ENCODE measurements at places on chromosomes 6 and 20.

GRCh38 chr20:62025832-62026563, 39.7 kb downstream of the TAF4 start:
- DNase-seq, result no peak

GRCh38 chr6:157673596-157673995, 149.4 kb upstream of the SNX9 start:
- DNase-seq, result no peak

- DNase-seq, result no peak
These were observed 211.0 kb upstream of the RIMS1 start for GRCh38 chr6:71675386-71675785.

GRCh38 chr6:112149236-112149635, 61.8 kb downstream of the FAM229B start:
- DNase-seq, result no peak

GRCh38 chr6:145312481-145312880, 422.8 kb downstream of the EPM2A start:
- DNase-seq, result no peak

DNA sequence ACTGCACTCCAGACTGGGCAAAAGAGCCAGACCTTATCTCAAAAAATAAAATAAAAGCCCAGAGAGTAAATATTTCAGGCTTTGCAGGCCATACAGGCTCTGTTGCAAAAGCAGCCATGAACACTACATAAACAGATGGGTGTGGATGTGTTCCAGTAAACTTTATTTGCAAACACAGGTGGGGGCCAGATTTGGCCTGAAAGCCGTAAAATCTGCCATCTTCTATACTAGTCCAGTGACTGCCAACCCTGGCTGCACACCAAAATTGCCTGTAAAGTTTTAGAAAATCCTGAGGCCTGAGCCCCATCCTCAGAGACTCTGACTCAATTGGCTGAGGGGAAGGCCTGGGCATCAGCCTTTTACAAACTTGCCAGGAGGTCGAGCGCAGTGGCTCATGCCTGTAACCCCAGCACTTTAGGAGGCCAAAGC, 103.6 kb downstream of the ZMYND8 start:
- no peak for DNase-seq

DNA sequence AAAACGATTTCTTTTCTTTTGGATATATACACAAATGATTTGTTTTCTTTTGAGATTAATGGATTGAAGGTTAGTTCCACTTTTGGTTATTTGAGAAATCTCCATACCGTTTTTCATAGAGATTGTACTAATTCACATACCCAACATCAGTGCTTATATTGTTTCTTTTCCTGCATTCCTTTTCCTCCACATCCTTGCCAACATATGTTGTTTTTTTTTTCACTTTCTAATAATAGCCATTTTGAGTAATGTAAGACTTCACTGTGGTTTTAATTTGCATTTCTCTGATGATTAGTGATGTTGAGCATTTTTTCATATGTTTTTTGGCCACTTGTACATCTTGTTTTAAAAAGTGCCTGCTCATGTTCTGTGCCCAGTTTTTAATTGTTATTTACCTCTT, 846.4 kb upstream of the EYS start:
- DNase-seq, result no peak

- DNase-seq, result no peak
These were observed 92.7 kb downstream of the PREX1 start for GRCh38 chr20:48735112-48735511.

GRCh38 chr6:3809982-3810381, 39.2 kb upstream of the FAM50B start:
- DNase-seq, result no peak

DNA sequence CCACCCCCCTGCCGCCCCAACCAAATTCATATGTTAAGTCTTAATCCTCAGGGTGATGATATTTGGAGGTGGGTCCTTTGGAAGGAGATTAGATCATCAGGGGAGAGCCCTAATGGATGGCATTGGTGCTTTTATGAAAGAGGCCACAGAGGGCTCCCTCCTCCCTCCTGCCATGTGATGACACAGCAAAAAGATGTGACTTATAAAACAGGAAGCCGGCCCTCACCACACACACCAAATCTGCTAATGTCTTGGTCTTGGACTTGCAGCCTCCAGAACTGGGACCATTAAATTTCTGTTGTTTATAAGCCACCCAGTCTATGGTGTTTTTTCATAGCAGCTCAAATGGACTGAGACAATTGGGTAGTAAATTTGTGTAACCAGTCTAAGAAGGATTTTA, 176.3 kb downstream of the ADGRG6 start:
- DNase-seq, result no peak

DNA sequence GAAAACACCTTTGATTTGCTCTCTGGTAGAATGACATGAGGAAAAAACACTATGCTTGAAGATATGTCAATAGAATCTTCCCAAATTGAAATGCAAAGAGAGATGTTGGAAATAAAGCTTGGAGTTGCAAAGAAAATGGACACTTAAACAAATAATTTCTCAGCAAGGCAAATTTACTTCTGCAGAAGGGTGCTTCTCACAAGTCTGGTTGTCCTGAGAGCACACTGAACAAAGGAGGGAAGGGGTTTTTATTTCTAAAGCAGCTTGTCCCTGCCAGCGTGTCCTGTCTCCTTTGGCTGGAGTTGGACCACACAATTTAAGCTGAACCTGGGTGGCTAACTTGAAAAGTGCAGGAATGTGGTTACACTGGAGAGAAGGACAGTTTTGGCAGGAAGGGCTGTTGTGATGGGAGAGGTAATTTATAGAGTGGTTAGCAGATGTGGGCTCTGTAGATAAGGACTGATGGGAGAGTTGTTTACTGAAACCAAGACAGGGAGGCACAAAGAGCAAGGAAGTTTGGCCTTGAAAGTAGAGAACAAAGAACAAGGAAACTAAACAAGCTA, 454.6 kb upstream of the EYS start:
- no peak for DNase-seq

- DNase-seq, result no peak
These were observed 636 bp downstream of the SRF start for GRCh38 chr6:43171707-43172103.

DNA sequence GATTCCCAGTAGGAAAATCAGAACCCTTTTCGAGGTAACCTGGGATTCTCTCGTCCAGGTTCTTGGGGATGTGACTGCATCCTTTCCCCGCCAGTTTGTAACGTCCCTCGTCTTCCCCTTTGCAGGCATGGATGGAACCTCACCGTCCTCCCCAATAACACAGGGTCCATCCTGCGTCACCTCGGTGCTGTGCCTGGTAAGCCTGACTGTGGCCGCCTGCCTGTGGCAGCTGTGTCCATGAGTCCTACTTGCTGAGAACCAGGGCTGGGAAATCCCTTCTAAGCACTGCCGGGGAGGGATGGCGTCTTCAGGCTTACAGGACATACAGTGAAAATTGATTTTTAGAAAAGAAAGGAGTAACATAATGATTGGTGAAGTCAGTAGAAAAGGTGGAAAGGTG, 155.6 kb downstream of the DTNBP1 start:
- no peak for DNase-seq

GRCh38 chr6:28816909-28817807, 106.6 kb downstream of the TRIM27 start:
- DNase-seq, result no peak

GRCh38 chr20:44566018-44566417, 16.4 kb upstream of the PKIG start:
- no peak for DNase-seq

- no peak for DNase-seq
These were observed 395.2 kb upstream of the MAP3K7 start for GRCh38 chr6:90982051-90982450.

DNA sequence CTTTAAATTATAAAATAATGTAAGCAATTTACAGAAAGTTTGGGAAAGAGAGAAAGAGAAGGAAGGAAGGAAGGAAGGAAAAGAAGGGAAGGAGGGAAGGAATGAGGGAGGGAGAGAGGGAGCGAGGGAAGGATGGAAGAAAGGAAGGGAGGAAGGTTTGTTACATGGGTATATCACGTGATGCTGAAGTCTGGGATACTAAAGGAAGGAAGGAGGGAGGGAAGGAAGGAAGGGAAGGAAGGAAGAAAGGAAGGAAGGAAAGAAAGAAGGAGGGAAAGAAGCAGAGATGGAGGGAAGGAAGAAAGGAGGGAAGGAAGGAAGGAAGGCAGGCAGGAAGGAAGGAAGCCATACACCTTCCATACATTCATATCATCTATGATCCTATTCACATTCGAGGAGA, 48.9 kb upstream of the GCM1 start:
- DNase-seq, result no peak

DNA sequence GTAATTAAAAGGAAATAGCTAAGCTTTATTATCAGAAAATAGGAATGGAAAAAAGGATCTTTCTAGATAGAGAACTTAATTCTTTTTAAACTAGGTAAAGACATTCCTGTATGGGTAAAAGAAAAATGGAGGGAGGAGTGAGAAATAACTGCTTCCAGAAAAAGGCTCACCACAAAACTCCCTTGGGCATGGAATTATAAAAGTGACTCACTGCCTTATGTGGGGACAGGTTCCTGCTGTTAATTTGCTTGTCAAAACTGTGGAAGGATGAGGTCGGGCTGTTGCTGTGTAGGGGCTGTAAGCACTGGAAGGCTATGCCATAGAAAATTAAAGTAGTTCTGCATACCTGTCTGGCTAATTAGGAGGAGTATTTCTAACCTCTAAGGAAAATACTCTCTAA, 158.7 kb downstream of the UBE3D start:
- no peak for DNase-seq

GRCh38 chr20:4109307-4109940, 94.1 kb upstream of the RNF24 start:
- DNase-seq, result no peak

- no peak for DNase-seq
These were observed 62.6 kb upstream of the ADGRB3 start for GRCh38 chr6:68572525-68572924.

DNA sequence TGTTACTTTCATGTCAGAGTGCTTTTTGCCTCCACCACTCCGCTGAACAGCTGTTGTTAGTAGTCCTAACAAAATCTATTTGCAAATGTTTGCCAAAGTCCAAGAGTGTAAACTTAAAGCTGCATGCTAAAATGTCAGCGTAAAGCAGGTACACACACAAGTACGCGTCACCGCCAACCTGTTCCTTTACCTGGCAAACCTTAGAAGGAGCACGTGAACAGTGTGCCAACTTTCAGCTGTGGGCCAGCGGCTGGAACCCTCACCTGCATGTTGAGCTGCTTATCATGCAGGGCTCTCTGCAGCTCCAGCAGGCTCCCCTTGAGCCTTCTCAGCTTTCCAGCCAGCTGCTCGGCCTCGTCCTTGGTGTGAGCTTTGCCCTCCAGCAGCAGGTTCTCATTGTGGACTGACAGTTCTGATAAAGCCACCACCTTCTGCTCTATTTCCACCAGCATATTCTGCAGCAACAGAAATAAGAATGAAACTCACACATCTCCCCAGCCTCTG, 359.3 kb downstream of the SYNE1 start:
- no peak for DNase-seq

DNA sequence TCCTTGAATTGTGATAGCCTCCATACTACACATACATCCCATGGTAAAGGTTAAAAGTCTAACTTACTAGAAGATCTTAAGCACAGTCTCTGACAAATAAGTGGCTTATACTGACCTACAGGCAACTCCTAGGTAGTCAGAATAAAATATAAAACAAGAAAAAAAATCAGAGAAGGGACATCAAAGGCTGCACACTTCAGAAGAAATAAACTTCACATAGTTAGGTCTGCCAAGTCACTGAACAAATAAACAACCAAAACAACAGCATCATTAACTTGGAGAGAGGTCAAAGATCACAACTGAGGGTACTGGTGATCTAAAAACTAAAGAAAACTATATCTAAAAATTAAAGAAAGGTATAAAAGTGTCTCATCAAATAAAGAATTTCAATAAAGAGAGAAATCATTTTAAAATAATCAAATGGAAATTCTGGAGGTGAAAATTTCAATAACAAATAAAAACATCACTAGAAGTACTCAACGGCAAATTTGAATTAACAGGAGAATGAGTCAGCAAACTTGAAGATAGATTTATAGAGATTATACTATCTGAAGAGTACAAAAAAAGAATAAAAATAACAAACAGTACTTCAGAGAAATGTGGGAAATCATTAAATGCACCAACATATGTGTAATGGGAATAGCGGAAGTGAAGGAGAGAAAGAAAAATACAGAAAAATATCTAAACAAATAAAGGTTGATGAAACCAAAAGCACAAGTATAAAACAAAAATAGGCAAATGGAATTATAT, 88.0 kb upstream of the UST start:
- DNase-seq, result no peak

DNA sequence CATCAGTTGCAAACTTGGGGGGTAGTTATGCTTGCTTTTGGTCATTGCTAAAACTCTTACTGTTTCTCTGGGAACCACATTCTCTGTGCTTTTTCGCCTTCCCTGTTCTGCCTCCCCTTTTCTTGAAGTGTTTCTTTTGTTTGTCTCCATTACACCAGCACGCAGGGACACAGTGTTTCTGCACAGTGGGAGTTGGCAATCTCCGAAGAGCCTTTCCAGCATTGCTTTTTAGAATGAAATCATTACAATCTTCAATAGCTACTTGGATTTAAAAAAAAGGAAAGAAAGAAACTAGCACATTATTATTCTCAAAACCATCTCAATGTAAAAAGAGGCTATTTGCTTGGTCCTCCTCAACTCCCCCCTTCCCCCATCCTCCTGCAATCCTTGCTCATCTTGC, 536.7 kb upstream of the MMS22L start:
- DNase-seq, result no peak

DNA sequence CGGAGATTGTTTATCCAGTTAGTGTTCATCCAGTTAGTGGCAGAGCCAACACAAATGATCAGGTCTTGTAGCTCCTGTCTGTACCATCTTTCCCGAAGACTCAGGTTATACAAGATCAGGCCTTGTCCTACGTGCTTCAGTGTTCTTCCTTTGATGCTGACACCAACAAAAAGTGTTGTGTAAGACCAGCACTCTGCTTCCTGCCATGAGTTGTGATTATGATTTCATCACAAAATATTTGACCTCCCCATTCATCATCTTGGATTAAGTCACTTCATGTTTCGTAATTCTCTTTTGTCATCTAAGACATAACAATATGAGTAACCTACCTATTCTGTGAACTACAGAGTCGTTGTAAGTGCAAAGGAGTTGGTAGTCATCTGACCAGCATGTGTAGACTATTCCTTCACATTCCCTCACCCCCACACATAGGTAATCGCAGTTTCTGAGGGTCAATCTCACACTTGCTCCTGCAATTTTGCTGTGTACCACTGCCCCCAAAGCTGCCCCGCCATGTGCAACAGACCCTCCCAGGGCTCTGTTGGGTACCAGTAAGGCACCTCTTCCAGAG, 135.6 kb upstream of the SLC22A23 start:
- no peak for DNase-seq

DNA sequence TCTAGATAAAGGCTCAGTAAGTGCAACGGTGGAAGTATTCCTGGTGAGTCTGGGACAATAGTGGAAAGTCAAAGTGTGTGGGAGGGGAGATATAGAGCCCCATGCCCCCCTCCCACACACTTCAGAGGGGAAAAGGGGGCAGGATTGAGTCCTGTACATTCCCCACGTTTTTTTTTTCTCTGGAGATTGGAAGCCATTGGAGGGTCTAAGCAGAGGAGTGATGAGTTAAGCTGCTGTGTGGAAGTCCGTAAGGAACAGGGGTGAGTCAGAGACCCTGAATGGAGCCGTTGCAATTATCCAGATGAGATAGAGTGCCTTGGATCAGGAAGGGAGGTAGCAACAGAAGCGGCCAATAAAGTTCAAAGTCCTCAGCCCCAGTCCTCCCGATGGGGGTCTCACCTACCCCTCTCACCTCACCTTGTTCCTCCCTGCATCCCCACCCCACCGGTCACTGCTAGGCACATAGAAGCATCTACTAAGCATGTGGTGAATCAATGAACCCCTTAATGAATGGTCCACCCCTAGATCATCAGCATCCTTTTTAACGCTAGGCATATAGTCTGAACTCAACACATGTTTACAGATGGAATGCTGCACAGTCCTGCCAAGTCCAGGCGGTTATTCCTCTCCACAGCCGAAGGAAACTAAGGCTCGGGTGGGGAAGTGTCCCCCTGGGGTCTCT, 662 bp upstream of the SLC9A8 start:
- no peak for DNase-seq
